ENCODE measurements at places on chromosomes 11 and 22. TPM values are rescaled to one million over a fixed set of nuclear protein-coding genes. Genes with fewer than 3 reads are reported as not detected.

DNA sequence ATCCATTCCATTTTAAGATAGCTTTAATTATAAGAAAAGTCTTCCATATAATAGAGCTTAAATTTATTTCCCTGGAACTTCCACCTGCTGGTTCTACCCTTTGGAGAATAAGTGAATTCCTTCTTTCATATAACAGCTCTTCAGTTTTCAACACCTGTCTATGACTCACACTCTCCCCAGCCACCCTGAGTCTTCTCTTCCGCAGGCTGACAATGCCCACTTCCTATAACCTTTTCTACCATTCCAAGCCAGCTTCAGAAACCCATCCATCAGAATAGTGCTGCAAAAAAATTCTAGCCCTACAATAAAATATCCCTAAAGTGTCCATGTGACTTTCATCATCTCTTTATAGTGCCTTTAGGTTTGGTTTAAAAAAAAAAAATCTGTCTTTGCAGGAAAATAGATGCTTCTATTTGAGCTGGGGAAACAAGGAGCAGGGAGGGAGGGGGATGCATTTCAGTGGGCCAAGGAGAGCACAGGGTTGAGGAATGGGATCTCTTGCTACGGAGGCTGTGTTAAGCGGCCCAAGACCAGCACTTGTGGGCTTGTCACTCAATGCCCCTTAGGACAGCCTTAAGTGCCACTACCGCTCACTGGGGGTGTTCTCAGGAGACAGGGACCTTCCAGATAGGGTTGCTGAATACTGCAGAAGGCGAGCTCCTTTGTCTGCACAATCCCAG lies 178.6 kb downstream of the DSCAML1 start:
- no peak for DNase-seq

DNA sequence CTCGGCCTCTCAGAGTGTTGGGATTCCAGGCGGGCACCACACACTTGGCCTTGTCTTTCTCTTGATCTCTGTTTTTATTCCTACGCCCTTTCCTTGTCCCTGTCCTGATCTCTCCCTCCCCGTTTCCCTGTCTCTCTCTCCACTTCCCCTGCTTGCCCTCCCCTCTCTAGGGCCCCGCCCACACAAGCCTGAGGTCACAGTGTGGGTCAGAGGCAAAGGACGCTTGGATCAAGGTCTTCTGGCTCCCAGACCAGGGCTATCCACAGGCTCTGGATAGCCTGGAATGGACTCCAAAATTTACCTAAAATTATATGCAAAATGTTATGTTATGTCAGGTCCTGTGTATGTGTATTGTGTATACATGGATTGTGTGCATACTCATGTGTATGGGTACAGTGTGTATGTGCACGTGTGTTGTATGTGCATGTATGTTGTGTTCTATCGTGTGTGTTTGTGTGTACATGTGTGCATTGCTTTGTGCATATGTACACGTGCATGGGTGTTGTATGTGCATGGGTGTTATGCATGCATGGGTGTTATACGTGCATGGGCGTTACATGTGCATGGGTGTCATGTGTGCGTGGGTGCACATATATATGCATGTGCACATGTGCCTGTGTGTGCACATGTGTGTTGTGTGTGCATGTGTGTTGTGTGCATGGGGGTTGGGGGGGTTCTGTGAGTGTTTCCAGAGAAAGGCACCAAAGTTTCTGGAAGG lies 38.3 kb downstream of the TP53I11 start:
- peak; percentile 80 for DNase-seq

DNA sequence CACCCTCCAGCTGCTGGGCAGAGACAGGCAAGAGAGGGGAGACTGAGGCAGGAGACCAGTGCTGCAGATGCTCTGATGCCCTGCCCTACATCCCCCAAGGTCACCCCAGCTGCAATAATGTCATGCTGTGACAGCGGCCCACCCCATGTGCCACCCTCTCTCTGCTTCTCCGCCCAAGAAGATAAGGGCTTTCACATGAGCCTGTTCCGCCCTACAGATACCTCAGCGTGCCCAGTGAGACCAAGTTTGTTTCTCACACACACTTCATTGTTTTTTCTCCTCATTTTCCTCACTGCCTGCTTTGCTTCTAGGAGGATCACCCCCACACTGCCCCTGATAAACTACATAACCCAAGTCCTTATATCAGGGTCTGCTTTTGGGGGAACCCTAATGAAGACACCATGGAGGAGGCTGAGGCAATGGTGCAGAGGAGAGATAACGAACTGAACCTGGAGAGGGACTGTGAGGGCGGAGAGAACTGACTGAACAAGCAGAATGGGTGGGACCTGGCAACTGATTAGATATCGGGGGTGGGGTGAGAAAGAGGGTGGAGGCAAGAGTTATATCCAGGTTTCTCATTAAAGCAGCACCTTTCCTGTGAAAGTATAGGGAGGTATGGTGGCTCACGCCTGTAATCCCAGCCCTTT lies 37.5 kb upstream of the TSKU start:
- DNase-seq = no peak

- DNase-seq = no peak
Measured at GRCh38 chr11:77233011-77233410, 68.5 kb downstream of the GDPD4 start.

DNA sequence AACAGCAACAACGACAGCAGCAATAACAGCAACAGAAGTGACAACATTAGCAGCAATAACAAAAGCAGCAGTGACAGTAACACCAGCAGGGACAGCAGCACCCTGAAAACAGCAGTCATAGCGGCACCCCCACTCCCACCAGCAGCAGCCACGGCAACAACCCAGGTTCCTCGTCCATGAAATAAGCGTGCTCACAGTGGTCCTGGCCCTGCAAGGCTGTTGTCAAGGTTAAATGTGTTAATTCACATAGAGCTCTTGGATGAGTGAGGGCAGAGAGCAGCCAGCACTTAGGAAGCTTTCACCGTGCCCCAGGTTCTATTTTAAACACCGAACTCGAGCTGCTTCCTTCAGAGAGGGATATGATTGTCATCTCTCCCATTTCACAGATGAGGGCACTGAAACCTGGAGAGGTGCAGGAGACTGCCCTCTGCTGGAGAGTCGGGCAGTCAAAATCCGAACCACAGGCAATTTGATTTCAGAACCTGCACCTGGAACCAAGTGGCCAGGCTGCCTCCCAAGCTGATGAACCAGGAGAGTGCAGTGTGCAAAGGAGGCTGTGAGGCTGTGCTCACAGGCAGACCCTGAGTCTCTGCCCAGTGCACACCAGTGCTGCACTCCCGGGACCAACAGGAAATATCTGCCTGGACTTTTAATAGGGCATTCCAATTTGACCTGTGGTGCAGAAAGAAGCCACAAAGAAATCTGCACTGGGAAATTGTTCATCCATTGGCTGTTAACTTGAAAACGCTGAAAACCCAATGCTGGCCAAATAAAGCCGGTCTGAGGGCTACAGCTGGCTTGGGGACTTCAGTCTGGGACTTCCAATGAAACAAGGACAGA lies 22.9 kb upstream of the FGF3 start:
- DNase-seq = no peak

DNA sequence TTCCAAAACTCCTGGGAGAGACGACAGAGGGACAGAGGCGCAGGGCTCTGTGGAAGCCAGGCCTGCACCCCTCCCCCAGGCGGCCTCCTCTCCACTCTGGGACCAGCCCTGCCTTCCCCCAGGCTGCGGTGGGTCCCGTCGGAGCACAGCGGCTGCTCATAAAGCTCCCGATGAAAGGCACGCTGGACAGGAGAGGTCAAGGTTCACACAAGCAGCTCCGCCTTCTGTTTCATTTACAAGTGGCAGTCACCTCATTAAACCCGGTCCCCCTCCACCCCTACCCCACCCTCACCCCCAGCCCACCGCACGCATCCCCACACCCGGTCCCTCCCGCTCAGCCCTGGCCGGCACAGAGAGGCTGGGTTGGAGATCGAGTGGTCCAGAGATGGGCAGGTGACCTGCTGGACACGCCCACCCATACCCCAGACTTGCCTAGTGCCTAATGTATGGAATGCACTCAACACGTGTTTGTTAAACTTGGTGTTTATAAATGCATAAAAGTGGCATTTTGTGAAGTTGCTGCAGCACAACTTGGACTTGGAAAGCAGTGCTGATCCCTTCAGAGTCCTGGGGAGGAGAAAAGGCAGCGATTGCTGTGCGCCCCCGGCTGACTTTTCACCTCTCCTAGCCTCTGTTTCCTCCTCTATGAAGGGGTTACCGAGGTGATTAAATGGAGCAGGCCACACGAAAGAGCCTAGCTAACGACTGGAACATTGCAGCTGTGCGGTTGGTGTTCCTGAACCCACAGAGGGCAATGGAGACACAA lies 26.0 kb downstream of the RPUSD4 start:
- DNase-seq = no peak

GRCh38 chr11:65588199-65589054 lies 7.2 kb downstream of the KCNK7 start:
- DNase-seq = peak; percentile 61

DNA sequence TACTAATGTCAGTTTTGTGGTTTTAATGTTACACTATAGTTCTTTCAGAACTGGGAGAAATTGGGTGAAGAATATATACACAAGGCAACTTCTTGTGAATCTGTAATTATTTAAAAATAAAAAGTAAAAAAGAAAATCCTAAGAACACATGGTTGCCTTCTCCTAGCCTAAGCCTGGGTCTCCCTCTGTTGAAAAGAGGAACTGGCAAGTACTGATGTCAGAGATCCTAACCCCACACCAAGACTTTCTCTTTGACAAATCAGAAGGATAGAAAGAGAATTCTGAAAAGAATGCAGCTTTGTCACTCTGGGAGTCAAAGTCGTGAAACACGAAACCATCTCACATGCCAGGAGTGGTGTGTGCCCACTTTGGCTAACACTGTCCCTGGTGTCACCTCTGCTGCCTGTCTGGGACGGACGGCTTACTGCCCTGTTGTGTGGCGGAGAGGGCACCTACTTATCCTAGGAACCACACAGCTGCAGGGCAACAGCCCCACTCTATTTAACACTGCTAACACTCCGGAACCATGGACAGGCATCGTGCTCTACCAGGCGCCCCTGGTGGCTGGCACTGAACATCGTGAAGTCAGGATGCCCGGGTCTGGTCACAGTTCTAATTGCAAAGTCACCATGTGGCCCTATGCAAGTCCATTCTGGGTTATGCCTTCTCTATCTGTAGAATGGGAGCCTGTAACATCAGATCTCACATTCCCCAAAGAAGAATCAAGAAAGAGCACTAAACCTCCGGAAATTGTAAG lies 108.7 kb upstream of the CD82 start:
- no peak for DNase-seq

GRCh38 chr22:41050883-41051282 lies 41.5 kb upstream of the EP300 start:
- DNase-seq = no peak

GRCh38 chr11:15493921-15494620 lies 379.3 kb downstream of the INSC start:
- peak; percentile 77 for DNase-seq

DNA sequence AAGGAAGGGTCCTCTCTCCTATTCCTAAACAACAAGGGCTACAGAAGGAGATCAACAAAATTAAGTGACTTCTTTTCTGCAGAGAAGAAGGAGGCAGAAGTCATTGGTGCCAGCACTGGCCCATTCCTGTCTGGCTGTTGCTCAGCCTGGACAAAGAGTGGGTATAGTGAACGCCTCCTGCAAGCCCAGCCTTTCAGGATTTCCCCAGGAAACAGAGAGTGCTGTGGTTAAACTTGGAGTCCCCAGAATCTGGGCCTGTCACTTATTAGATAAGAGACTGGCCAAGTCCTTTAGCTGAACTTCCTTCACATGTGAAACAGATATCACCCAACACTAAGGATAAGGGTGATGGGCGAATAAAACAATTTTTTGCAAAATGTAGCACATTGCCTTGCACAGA lies 10.9 kb downstream of the TST start:
- DNase-seq = no peak

DNA sequence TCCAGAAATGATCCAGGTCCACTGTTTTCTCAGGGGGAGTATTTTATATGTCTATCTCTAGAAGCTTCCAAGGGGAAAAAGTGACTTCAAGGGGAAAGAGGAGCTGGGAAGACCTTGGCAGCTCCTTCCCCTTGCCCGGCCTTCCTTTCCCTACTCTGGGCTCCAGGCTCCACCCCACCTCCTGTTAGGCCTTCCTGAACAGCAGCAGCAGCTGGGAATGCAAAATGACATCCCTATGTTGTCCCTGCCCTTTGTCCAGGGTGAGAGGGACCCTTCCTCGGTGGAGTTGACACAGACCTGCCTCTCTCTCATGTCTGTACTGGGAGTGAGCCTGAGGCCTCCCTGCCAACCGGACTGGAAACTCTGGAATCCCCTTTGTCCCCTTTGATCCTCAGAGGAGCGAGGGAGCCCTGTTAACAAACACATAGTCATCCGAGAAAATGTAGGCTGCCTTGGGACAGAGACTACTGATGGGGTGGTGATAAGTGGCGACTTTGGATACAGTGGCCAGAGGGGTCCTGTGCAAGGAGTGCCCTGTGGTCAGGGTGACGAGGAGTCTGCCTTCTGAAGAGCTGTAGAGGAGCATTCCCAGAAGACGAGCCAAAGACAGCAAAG lies 9.0 kb upstream of the MALAT1 start:
- DNase-seq = peak; percentile 19

- DNase-seq = peak; percentile 89
Measured at GRCh38 chr22:31970490-31971444, 26.4 kb downstream of the YWHAH start.

GRCh38 chr11:121199516-121199915 lies 93.1 kb upstream of the SC5D start:
- DNase-seq = no peak

- DNase-seq = no peak
Measured at GRCh38 chr11:80451105-80451504, 1010.3 kb upstream of the TENM4 start.

DNA sequence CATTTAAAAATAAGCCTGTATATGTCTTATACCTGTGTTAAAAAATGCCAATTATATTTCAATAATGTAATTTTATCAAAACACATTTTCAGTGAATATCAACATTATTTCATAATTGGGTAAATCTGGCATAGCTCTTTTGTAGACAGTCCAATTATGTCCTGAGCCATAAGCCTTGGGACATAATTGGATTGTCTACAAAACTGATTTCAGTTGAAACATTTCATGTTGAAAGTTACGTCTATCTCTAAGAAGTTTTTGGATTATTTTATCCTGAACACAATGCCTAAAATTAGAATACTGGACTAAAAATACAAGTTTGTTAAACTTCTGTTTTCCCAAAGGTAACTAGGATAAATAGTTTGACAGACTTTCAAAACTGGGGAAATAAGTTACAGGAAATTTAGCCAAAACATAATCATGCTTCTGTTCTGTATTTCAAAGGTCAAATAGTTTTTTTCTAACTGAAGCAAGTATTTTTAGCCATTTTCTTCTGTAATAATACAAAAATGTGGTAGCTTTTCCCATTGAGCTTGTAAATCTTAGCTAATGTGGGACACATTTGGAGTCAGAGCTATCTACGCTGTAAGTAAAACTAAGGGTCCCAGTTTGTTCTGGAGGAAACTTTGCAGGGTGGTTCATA lies 100.7 kb upstream of the BIRC3 start:
- no peak for DNase-seq

- DNase-seq = no peak
Measured at GRCh38 chr11:86140334-86140990, 71.6 kb upstream of the PICALM start.

WBP2NL gene
- total RNA-seq = 0.66 TPM

ELF5 gene
- not detected for total RNA-seq

RFPL3 gene
- not detected for total RNA-seq
